ENCODE measurements at places on chromosomes 2 and 18.

DNA sequence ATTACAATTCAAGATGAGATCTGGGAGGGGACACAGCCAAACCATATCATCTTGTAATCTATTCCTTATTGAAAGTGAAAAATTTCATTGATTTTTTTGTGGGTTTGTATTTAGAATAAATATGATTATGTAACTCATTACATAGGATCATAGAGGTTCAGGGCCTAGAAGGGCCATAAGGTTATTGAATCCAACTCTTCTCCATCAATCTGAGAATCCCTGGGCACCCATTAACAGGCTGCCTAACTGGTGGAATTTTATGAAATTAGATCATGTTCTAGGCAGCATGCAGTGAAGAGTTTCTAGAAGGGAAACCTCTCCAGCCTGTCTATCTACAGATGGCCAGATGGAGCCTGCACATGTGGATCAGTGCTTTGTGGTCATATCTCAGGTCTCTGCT, 6.3 kb upstream of the APOB start:
- DNase-seq: no peak

GRCh38 chr2:48844417-48845155, 89.1 kb upstream of the LHCGR start:
- no peak for DNase-seq

- no peak for DNase-seq
Observed at GRCh38 chr2:187009483-187010239, 160.7 kb upstream of the ZSWIM2 start.

- DNase-seq: no peak
Observed at GRCh38 chr2:233245406-233245805, 6.1 kb upstream of the ATG16L1 start.

GRCh38 chr18:56541340-56541739, 97.1 kb downstream of the TXNL1 start:
- no peak for DNase-seq

- DNase-seq: peak; percentile 52
Observed at GRCh38 chr18:11955239-11956029, 25.9 kb upstream of the IMPA2 start.

DNA sequence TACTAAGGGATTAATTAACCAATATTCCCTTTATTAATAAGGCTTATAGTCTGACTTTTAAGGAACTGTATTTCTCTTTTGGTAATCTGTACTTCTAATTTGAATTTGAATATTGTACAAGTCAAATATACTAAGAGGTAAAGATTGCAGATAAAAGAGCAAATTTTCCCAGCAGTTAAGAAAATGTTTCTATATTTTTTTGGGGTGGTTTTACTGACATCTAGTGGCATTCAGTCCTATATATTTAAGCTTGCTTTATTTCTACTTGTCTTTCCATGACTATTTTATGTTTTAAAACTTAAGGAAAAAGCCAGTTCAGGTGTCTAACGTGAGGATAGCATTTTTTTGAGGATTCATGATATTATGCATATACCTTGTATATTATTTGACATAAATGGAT, 41.6 kb downstream of the TDRD15 start:
- no peak for DNase-seq

DNA sequence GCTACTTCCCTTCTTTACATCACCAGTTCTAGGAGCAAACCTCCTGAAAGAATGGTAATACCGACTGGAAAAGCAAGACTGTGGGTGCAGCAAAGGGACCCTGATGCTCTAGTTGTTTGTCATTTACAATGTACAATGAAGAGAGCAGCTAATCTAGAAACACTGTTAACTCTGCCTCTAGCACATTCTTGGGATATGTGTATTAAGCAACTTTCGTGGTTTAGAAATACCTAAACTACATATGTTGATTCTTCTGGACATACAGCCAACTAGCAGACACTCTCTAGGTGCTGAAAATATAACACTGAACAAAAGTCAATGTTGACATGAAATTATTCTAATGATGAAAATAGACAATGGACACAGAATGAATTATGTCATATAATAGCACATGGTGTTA, 440.3 kb upstream of the MC4R start:
- no peak for DNase-seq

DNA sequence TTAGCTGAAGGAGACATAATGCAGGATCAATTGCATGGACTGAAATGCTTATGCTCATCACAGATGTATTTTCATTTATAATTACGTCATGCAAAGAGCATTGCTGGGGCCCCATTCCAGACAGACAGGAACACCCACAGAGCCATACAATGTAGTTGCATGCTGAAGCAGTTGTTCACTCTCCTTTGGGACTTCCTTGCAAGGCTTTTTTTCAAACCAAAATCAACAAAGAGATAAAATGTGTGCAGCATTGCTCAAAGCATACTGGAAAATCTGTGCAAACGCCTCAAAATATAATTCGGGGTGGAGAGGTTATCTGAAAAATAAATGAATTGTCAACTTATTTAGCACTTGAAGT, 463.2 kb downstream of the CDH2 start:
- DNase-seq: no peak

- DNase-seq: no peak
Observed at GRCh38 chr2:74834792-74835755, 1.1 kb downstream of the HK2 start.

DNA sequence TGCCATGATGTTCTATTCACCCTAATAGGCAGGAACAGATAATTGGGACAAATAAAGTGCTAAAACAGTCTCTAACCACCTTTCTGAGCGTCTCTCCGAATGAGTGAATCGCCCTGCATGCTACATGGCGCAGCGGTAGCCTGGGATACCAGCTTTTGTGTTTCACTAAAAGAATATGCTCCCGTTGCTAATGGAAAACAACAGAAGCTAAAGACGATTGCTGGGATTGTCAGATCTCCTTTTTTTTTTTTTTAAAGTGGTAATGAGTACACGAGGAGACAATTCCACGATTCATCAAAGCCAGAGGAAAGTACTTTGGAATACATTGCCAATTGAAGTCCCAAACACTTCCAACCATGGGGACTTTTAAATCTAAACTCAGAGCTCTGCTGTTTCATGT, 1815.3 kb upstream of the CELF4 start:
- DNase-seq: no peak

GRCh38 chr18:35577045-35577848, 4.3 kb upstream of the GALNT1 start:
- no peak for DNase-seq

DNA sequence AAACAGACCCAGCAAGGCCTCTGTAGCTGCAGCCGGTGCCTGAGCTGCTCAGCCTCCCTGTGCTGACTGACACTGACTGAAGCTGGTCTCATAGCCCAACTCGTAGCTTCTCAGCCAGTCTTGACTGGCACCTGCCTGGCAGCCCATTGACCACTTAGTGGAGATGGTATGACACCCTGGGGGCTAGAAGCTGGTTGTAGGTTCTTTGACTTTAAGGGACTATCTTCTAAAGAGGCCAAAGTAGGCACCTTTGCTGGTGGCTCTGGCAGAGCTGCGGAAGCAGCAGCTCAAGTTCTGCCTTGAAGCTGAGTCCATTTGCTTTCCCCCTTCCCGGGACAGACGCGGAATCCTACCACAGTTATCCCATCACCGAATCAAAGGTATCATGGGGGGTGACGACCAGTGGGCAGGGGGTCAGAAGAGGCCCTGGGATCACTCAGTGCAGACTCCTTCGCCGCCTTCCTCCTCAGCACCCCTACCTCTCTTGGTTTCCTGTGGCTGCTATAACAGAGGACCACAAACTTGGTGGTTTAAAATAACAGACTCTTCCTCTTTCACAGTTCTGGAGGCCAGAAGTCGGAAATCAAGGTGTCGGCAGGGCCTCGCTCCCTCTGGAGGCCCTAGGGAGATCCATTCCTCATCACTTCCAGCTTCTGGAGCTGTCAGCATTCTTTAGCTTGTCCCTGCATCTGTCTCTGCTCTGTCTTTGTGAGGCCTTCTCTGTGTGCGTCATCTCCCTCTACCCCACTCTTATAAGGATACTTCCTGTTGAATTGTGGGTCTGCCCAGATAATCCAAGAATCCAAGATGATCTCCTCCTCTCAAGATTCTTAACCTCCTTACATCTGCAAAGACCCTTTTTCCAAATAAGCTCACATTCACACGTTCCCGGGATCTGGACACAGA, 13.7 kb upstream of the FOSL2 start:
- no peak for DNase-seq

GRCh38 chr2:54206596-54206995, 49.4 kb downstream of the TSPYL6 start:
- DNase-seq: no peak

DNA sequence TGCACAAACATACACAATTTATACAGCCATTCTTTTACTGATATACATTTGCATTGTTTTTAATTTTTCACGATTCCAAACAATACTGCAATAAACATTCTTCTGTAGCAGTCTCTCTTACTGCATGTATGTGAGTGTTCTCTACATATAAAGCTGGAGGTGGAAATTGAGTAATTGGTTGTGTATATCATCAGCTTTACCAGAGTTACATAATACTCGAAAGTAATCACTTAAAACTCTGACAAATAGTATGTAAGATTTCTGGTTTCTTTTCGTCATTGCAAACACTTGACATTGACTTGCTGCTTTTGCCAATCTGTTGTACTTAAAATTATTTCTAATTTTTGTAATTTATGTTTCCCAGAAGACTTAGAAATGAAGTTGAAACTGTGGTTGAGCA, 110.2 kb downstream of the TDRD15 start:
- no peak for DNase-seq

DNA sequence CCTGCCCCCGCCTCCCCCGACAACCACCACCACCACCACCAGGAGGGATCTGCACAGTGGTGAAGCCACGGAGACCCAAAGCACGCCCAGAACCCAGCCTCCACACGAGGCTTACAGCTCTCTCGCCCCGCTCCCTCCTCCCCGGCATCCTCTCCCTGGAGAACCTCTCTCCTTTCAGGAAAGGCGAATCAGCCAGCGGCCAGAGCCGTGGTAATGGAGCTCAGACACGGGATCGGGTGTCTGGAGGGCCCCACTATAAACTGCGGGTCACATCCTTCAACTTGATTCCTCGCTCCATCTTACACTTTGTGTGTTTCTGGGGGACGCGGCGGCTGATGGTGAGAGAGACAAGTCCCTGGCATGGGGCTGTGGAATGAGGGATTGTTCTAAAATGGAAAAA, 271.5 kb upstream of the SIX2 start:
- no peak for DNase-seq

DNA sequence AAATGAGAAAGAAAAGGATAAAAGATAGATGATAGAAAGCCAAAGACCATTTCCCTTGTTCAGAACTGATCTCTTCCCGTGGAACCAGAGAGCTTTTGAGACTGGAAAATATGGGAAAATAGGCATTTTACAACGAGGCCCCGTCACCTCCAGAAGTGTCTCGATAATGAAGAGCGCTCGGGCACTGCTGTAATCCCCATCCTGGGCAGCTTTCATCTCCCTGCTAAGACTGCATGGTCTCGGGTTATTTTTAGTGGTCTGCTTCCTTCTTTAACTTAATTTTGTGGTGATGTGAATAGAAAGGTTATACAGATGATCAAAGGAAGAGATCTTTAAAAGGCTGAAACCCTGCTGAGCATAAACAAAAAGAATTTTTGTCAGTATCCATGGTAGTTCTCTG, 176.6 kb downstream of the METTL4 start:
- DNase-seq: no peak

DNA sequence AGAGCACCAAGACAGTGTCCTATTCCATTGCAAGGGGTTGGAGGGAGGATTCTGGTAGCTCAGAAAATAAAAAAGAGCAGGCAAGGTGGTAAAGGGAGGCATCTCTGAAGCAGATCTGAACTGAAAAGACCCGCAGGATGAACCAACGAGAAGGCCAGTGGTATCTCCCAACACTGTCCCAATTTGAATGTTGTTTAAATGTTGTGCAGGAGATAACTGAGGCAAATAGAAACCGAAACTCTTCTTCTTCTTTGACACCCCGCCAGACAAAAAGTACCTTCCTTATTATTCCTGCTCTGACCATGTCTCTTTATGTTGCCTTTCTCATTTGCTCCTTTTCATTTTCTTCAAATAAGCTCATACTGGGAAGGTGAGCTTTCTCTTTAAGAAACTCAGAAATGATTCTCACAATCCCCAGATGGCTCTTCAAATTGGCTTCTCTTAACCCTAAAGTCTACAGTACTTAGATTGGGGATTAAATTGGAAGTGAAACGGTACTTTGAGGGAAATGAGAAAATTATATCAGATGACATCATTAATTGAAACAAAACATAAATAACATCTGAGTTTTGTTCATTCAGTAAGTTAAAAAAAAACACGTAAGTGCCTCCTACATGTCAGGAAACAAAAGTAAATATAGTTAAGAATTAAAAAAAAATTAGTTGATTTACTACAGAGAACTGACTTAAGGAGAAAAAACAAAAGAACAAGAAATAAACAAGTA, 143.6 kb downstream of the WDPCP start:
- DNase-seq: no peak

Measured in dorsolateral prefrontal cortex (tissue), 122 donors.